ENCODE measurements at places on chromosomes 5 and 9.

DNA sequence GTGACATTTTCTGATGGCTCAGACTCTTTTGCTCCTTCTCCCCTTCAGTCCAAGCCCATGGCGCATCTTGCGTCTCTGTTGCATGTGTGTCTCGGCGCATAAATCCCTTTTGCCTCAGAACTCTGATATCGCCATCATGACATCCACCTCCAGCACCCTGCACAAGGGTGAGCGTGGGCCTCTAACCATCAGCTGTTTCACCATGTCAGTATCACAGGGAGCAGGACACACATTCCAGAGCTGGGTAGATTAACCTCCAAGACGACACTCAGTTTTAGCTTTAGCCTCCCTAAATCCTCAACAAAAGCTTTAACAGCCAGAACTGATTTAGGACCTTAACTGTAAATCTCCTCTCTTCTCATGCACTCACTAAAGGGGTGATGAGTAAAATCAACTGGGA lies 239.0 kb downstream of the EBF1 start:
- no peak for DNase-seq

- DNase-seq, result no peak
Observed at GRCh38 chr5:146188358-146188757, 5.9 kb upstream of the LARS1 start.

GRCh38 chr5:82348784-82349425 lies 70.8 kb upstream of the RPS23 start:
- no peak for DNase-seq

- DNase-seq, result no peak
Observed at GRCh38 chr5:114448481-114448880, 86.6 kb downstream of the KCNN2 start.

DNA sequence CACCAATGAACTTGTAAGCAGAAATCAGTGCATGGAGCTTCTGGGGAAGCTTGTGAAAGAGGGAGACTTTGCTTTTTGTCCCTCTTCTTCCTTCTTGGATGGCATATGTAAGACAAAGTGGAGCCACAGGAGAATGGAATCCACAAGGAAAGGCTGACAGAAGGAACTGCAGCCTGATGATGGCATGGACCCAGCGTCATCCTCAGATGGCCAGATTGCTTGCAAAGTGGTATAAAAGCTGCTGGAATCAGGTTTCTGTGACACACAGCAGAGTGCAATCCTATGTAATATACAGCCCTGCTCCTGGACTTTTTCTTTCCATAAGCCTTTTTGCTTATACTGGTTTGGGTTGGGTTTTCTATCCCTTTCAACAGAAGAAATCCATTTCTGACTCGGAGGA lies 31.4 kb upstream of the SPARC start:
- no peak for DNase-seq

DNA sequence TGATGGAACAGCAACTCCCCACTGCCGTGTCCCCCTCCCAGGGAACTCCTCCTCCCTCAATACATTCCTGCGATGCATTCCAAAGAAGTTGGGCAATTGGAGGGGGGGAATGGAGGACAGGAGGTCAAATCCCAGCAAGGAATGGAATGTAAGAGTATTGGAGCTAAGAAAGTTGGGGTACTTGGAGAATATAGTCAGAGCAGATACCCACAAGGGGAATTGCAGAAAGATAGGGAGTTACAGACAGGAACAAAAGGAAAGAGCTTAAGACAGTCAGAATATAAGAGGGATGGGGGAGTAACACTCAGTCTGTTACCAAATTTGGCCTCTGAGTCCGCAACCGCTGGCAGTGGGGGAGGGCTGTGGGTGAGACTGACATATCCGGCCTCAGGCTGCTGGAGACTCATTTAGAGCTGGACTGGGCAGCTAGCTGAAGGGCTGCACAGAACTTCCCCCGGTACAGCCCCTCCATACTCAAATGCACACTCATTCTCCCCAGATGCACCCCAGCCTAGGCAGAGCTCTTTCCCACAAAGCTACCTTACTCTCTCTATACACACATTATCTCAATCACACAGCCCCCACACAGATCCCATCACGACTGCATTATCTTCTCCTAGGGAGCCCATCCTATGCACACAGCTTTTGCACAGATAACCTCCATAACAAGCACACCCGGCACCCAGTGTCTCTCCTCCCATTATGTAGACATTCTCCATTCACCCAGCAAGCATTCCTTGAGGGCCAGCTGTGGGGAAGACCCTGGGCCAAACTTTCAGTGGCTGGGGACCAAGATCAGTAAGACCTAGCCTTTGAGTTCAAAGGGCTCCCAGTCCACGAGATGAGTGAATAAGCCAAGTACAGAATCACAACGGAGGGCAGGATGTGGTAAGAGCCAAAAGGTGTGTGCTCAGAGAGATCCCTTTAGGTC lies 3.7 kb downstream of the TLN1 start:
- DNase-seq, result no peak

DNA sequence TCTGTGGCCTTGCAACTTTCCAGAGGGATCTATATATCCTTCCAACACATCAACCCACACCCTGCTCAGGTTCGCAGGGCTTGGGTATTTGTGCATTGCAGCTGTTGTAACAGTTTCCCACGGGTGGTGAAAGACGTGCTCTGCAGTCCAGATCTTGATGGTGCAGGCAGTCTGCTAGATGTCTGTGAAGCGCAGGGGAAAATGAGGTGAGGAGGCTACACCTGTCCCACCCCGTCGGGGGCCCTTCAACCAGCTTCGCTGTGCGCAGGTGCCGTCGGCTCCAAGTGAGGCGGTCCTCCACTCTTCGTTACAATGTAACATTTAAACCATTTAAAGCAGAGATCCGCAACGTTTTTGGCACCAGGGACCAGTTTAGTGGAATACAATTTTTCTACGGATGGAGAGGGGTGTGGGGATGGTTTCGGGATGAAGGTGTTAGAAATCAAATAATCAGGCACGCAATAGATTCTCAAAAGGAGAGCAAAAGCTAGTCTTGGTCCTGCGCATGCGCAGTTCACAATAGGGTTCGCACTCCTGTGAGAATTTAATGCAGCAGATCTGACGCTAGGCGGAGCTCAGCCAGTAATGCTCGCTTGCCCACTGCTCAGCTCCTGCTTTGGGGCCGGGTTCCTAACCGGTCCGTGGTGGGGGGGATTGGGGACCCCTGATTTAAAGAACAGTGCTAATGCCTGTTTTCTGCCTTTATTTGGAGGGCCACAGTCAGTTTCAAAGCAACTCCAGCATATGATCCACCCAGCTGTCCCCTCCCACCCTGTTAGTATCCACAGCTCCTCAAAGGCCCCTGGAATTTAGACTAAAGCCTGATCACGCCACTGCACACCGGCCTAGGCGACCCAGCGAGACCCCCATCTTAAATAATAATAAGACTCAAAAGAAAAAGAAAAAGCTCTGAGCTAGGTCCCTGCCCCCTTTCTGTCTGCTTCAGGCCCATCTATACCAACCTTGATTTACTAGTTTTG lies 97.1 kb upstream of the SELENOP start:
- DNase-seq, result peak; percentile 94

- no peak for DNase-seq
Observed at GRCh38 chr9:71703172-71703872, 65.0 kb downstream of the CEMIP2 start.

DNA sequence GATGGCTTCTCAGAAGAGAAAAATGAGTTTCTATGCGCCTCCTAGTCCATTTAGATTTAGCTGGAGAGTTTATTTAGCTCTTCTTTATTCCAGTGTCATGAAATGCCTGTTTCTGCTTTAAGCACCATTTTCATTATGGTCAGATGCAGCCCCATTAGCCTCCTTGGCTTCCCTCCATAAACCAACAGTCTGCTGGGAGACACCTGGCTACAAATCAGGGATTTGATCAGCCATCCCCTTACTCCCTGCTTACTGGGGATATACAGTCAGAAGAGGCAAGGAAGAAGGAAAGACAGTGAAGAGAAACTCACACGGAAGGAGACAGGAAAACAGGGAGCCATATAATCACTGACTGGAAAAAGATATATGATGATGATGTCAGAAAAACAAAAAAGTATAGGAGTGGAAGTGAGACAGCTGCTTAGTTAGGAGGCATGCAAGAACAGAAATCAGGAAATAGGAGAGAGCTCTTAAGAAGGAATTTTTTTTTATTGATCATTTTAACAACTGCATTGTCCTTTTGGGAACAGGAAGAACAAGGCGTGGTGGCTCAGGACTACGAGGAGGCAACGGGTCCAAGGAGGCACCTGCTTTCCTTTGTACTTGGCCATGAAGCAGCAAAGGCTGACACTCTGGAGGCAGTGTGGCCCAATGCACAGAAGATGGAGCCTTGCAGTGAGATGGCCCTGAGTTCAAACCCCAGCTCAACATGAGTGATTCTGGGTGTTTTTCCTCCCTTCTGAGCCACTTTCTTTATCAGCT lies 56.1 kb downstream of the MED27 start:
- DNase-seq, result no peak

- DNase-seq, result no peak
Observed at GRCh38 chr5:124576848-124577409, 169.5 kb downstream of the ZNF608 start.

- no peak for DNase-seq
Observed at GRCh38 chr5:11010429-11011210, 249.6 kb upstream of the DAP start.

DNA sequence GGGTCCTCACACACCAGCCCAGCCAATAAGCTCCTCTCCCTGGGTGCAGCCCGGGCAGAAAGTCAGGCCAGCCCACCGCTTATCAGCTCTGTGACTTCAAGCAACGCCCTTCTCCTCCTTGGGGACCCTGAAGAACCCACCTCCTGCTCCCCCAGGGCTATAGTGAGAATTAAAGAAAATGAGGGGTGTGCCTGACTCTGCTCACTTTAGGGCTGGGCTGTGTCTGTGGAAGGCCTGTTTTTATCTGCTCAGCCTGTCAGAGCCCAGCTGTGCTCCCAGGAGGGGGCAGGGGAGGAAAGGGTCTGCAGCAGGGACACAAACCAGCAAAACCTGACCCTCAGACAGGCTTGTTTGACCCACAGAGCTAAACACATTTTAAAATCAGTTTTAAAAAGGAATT lies 3.9 kb downstream of the GPRIN1 start:
- no peak for DNase-seq

- no peak for DNase-seq
Observed at GRCh38 chr5:181217111-181217802, 5.8 kb upstream of the TRIM41 start.

DNA sequence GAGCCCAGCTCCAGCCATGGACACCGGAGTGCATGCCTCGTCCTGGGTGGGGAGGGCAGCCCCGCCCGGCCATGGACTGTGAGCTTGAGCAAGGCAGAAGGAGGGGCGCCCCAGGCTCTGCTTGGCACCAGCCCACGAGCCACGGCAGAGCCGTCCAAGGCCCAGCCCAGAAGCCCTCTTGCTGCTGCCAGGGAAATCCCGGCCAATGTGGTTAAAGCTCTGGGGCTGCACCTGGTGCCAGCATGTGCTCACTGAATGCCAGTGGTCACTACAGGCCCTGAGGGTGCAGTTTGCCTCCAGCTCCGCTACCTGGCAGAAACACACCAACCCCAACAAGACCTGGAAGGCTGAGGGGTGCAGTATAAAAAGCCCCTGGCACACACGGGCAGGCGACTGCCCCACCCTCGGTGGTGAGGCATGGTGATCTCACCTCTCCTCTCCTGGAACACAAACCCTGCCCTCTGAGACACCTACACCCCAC lies 11.8 kb downstream of the BRD3 start:
- DNase-seq, result no peak

GRCh38 chr5:137234973-137235943 lies 263.9 kb downstream of the SPOCK1 start:
- DNase-seq, result no peak

GRCh38 chr5:36691696-36692371 lies 85.4 kb downstream of the SLC1A3 start:
- DNase-seq, result no peak

DNA sequence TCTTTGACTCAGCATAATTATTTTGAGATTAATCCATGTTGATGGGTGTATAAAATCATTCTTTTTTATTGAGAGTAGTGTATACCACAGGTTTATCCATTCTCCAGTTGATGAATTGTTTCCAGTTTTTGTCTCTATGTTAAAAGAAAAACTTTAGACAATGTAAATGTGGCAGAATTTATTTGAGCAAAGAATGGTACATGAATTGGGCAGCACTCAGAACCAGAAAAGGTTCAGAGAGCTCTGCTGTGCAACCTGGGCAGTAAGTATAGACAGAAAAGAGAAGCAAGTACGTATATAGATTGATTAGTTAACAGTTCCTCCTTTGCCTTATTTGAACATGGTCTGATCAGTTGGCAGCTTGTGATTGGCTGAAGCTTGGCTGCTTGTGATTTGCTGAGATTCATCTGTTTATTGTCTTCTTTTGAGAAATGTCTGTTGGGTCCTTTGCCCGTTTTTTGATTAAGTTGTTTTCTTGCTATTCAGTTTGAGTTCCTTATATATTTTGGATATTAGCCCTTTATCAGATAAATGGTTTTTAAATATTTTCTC lies 41.4 kb downstream of the CDC42SE2 start:
- no peak for DNase-seq

DNA sequence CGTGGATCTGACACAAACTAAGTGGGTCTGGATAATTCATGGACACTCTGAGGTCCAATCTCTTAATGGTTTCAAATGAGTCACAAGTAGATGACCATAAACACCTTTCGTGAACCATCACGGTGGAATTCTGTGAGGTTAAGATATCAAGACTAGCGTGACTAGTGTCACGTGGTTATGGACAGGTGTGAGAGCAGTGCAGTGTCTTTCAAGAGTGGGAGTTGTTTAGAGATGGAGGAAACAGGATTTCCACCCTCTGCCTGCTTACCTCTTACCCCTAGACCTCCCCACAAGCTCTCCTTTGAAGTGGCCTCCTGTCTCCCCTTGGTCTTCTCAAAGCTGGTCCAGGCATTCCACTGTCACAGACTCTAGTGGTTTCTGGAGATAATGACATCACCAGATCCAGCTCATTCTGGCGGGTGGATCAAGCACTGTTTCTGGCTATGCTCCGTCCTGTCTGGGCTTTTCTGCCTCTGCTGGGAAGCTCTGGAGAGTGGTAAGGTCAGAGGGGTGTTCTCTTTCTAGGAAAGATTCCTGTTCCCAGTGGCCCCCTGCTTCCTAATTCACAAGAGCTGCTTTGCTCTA lies 20.0 kb upstream of the ZNF782 start:
- no peak for DNase-seq

- DNase-seq, result no peak
Observed at GRCh38 chr5:148801682-148802276, 24.6 kb upstream of the ADRB2 start.

DNA sequence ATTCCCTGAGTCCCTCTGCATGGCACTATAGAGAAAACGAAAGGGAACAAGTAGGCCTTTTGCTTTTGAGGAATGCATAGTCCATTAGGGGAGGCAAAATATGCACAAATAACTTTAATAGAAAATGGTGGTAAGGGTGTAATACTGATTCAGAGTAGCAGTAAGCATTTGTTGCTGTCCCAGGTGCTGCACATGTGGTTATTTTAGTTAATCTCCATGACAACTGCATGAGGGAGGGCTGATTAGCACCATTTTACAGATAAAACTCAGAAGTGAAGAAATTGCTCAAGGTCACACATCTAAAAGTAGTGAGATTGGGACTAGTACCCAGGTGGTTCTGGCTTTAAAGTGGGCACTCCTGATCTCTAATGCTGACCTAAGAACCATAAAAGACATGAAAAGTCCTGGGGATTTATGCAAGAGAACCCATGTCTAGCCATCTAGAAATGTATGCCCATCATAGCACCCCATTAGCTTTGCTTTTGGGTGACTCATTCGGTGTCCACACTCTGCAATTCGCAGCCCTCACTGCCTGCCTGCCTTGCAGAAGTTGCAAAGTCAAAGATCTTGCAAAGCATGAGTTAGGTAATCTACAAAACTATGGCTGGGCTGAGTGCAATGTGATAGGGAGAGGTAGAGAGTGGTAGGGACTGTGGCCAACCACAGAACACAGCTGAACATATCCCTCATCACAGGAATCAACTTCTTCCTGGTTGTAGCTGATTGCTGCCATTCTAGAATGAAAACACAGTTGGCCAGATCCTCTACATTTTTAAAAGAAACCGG lies 195.2 kb downstream of the PTTG1 start:
- no peak for DNase-seq

- no peak for DNase-seq
Observed at GRCh38 chr5:181260720-181261319, at the start of gene TRIM52. TRIM52 (minus strand) TSS chr5:181261143; CDS start chr5:181260813, 330 bp downstream.

Measured in NCI-H2081 treated with DMSO at 0.1 percent for 48 hours (cell line).